ENCODE measurements at places on chromosomes 6 and 20.
A peak's percentile ranks its signal among the peaks of the same experiment; 100 is the strongest.

DNA sequence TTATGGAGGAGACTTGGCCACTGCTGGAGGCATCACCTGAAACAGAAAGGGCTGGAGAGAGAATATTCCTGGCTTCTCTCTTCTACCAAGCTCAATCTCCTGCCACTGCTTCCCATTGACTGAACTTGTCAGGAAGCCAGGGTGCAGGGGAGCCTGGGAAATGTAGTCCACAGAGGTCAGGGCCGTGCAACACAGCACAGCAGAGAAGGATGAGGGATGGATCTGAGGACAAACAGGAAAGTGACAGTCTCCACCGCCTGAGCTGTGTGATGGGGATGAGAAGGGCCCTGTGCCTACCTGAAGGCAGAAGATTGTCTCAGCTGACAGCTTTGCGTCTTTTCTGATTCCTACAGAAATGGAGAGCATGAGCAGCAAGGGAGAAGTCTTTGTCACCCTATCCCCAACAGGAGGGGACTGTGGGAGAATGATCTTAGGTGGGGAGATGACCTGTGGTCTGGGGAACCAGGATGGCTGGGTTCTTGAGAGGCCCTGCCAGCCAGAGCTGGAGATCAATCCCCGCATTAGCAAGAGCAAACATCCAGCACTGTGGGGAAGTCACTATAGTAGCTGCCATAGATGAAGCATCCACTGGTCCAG lies 114.2 kb downstream of the SNX5 start:
- DNase-seq, result peak; percentile 27

DNA sequence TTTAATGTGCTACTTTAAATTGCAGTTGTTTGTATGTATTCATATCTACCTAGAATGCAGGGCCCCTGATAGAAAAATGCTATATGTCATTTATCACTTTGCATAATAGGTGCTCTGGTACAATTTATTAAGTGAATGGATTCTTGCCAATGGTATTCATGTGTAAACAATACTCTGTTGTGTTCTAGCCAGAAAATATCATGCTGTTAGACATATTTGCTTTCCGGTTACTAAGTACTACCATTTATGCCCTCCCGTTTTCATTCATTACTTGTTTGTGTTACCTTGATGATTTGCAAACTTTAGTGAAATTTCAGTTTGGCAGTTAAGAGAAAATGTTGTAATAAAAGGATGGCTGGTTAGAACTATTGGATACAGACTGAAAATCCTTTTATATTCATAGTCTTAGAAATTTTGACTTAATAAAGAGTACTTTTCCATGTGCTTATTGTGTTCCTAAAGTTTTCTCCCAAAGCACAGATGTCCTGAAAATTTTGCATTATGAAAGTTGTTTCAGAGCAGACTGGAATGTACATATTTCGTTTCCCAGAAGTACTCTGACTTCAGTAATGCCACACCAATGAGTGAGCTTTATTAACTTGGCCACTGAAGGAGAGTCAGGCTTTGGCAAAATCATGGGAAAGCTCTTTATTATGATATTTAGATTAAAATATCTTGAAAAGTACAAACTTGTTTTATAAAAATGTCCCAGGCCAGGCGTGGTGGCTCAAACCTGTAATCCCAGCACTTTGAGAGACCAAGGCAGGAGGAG lies 31.5 kb downstream of the RPF2 start:
- DNase-seq, result no peak

DNA sequence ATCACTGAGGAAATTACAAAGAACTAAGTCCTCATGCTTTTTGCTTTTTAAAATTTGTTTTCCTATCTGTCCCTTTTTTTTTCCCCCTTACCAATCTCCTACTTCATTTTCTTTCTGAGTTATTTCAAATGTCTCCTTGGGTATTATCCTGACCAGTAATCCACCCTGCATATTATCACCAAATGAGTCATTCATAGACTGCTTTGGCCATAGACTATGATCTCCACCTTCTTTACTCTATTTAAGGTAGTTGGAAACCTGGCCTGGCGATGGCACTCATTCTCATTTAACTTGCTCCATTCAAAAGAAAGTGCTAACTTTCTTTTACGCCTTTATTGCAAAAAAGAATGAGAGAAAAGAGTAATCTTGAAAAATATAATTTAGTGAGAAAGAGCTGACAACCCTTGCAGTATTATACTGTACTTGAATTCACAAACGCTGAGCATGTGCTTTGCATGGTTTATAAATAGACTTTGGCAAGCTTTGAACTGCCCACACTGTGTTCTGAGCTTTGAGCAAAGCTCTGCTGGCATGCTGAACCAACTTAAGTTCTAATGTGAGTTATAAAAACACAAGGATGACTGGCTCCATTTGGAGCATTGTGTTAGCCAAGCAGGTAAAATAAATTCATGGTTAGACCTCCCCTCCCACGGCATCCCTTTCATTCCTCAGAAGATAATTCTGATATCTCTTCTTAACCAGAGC lies 198.9 kb downstream of the NKAIN2 start:
- no peak for DNase-seq

DNA sequence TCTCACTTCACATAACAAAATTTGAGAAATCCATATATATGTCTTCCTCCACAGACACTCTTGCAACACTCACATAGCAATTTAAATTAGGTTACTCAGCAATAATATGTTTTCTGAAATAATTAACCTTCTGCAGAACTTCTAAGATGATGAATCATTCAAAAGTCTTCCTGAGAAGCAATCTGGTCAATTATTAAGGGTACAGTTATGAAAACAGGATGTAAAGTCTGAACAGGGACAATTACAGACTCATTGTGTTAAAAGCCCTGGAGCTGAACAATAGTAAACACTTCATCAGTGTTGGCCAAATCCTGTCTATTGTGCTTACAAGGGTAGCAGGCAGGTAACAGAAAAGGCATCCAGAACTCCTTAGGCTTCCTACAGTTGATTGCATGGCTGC lies 75.4 kb downstream of the FILIP1 start:
- DNase-seq, result no peak

- no peak for DNase-seq
Observed at GRCh38 chr6:41734666-41735426, 562 bp downstream of the TFEB start.

GRCh38 chr6:142822842-142823241 lies 122.1 kb downstream of the HIVEP2 start:
- DNase-seq, result peak; percentile 33

GRCh38 chr6:56638760-56639159 lies 3.9 kb downstream of the DST start:
- no peak for DNase-seq

Data from NT2/D1 (cell line).